ENCODE measurements at places on chromosomes 5 and 9. TPM values are rescaled to one million over a fixed set of nuclear protein-coding genes. Genes with fewer than 3 reads are reported as not detected.

Gene HAVCR2
- total RNA-seq: 14.5 TPM

Gene ADAMTSL1
- 2.3 TPM for total RNA-seq

Gene CDH9
- total RNA-seq: 0.05 TPM

DNA sequence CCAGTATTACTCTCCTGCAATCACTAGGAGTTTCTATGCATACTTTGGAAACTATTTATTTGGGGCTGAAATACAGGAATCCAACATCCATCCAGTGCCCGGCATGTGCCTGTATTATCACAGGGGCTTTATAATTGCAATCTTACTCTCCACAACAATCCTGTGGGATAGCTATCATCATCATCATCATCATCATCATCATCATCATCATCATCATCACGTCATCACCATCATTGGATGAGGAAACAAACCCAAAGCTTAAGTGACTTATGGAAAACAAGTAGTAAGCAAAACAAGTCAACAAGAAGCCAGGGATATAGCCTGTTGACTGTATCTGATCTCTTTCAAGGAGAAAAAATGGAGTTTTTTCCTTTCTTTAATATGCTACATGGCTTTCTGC, 47.8 kb upstream of the FYB1 start:
- H3K36me3 ChIP-seq: no peaks in the 10 kb centered on the region
- peaks cover 5% of the 10 kb centered on the region for H3K4me1 ChIP-seq
- H3K27ac ChIP-seq: no peak overlapping the region
- H3K4me3 ChIP-seq: no peak overlapping the region
- DNase-seq: no peak

DNA sequence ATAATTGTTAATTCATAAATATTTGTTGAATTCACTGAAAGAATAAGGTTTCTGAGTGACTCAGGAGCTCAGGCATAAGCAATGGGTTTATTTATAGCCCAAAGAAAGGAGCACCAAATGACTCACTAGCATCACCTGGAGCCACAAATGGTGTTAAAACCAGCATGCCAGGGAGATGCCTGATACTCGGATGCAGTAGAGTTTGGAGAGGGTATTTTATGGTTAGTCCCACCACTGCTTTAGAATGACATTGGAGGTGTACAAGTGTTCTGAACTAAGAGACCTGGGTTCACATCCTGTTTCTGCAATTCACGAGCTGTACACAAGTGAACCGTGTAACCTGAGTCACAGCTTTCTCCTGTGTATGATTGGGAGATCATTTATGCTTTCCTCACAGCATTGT, 25.2 kb downstream of the CCL28 start:
- no peak overlapping the region for H3K4me3 ChIP-seq
- H3K27ac ChIP-seq: no peak overlapping the region
- no peaks in the 10 kb centered on the region for H3K4me1 ChIP-seq
- H3K36me3 ChIP-seq: no peaks in the 10 kb centered on the region
